ENCODE measurements at places on chromosomes 13 and 19.

- DNase-seq = no peak
Observed at GRCh38 chr19:3608750-3609322, 2.2 kb upstream of the TBXA2R start.

- DNase-seq = no peak
Observed at GRCh38 chr19:15263361-15263985, 31.2 kb upstream of the EPHX3 start.

GRCh38 chr19:18091217-18091608, 4.5 kb upstream of the IL12RB1 start:
- DNase-seq = no peak

- no peak for DNase-seq
Observed at GRCh38 chr19:15563325-15563794, 51.7 kb upstream of the CYP4F8 start.

DNA sequence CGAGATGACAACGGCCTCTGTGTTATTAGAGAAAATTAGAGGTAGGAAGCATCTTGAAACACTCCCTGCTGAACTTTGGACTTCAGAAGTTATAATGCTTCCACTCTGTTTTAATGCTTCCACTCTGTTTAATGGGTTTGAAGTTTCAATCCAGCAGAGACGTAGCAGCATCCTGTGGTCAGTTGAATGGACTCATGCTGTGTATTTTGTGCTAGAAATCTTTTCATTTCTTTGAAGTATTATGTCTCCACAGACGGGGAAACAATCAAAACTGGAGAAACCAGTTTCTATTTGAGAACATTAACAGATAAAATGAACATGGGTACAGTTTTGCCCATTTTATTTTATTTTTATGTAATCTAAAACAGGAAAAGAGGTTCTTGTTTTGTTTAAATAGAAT, 1736.2 kb downstream of the SLITRK5 start:
- DNase-seq = no peak

DNA sequence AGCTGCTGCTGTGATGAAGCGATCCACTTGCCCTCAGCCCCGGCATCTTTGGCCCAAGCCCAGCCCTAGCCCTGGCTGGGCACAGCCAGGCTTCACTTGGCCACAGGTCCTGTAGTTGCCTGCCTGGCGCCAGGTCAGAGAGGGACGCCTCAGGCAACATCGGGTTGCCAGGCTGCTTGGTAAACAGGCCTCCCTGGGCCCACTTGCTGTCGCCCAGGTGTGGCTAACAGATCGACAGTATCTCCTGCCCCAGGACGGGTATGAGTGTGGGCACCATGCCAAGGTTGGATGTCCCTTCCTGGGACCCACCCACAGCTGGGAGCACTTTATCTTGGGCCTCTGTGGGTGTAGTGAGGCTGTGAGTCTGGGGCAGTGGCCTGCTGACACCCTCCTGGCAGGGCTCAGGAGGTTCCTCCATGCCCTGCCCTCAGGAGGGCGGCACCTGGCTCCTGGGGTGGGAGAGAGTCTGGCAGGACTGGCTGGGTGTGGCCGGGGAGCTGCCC, 27.8 kb downstream of the CARM1 start:
- peak; percentile 42 for DNase-seq

- no peak for DNase-seq
Observed at GRCh38 chr19:12872941-12873890, 8.0 kb downstream of the DNASE2 start.

GRCh38 chr13:112837371-112838037, 131.5 kb upstream of the MCF2L start:
- DNase-seq = no peak

GRCh38 chr13:28819046-28819730, 951 bp upstream of the MTUS2 start:
- no peak for DNase-seq

DNA sequence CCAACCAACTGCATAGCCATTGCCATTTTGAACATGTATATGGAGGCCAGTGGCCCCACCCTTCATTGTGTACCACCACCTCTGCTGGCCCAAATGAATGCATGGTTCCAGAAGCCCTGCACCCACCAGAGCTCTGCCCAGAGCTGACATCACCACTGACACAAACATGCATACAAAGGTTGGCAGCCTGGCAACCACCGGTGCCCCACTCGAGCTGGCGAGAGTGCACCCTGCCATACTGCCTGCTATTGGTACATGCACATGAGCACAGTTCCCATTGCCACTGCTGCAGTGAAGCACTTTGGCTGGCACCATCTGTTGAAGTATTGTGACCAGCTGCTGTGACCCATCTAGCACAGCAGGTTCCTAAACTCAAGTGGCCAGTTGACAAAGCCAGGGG, 1564.9 kb downstream of the OLFM4 start:
- no peak for DNase-seq

DNA sequence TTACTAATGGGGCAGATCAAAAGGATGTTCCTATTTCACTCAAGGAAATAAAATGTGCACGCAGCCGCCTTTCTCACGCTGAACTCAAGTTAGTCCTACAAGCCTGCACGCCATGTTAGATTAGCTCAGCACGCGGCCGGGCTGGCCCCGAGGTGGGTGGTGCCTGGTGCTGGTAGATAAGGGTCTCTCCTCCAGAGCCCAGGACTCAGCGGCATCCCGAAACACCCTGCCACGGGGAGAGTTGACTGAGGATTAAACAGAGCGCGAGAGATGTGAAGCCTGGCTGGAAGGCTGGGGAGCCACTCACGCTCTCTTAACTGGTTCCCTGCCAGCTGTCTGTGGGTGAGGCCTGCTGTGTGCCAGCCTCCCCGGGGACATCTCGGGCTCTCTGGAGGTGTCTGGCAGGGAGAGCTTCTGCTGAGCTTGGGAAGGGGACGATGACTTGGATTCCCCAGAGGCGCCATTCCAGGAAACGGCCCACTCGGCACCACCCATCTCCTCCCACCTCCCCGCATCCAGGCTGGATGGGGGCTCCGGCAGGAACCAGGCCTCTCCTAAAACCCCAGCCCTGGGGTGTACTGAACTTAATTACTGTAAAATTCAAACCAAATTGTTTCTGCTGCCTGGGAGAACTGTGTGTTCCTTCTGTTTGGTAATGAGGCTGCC, 122.2 kb downstream of the KDM4B start:
- no peak for DNase-seq

GRCh38 chr19:41705393-41706174, 2.8 kb upstream of the CEACAM5 start:
- DNase-seq = peak; percentile 41

GRCh38 chr13:101453784-101454201, 1.3 kb downstream of the ITGBL1 start:
- DNase-seq = no peak

DNA sequence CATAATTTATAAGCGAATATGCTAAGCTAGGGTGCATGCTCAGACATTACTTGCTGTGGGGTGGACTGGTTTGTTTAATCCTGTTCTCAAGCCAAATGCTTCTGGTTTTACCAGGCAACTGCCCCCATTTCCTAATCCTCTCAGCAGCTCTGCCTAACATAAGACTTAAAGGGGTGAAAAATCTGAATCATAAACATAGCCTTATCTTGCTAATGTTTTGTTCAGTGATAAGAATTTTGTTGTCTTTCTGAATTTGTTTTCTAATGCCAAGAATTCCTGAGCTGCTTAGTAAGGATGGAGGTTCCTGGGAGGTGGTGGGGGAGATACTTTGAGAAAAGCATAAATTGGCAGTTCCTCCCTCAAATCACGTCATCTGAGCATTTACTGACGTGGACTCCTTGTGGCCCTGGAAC, 42.7 kb downstream of the ING1 start:
- DNase-seq = no peak

DNA sequence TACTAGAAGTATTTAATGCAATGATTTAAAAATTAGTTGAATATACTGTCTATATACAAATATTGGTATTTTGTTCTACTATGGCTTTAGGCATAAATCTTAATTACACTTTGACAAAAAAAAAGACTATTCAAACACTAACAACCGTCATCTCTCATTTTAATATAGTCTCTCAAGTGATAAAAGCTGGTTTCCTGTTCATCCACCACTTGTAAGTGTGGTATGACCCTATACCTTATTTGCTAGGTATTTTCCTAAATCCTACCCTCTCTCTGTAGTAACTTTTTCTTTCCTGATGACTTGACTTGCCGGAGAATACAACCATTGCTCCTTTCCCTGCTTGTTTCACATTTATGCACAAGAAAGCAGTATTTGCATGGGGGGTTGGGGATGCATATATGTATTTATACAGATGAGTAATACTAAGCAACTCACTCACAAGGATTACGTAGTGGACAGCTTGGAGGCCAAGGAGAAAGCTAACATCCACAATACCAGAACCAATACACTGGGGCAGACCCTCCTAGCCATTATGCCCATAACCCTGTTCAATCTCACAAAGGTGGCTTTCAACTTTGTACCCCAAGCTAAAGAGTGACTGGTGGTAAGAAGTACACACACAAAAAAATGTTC, 12.7 kb upstream of the EFNB2 start:
- DNase-seq = no peak

DNA sequence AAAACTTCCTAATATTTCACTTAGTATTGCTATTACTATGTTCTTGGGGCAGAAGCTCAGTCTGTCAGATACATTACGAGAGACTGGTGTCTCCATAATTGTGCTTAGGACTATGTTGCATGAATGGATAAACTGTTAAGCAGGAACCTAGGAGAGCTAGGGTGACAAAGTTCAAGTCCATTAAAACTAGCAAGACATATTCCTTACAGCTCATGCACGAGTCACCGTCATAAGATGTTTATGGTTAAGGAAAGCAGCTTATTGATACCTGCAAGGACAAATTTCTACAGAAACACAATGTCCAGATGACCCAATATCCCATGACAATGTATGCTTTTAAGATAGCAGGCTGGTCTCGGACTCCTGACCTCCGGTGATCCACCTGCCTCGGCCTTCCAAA, 5.7 kb upstream of the ZNF813 start:
- DNase-seq = no peak

- no peak for DNase-seq
Observed at GRCh38 chr13:59566561-59566960, 597.2 kb downstream of the DIAPH3 start.

DNA sequence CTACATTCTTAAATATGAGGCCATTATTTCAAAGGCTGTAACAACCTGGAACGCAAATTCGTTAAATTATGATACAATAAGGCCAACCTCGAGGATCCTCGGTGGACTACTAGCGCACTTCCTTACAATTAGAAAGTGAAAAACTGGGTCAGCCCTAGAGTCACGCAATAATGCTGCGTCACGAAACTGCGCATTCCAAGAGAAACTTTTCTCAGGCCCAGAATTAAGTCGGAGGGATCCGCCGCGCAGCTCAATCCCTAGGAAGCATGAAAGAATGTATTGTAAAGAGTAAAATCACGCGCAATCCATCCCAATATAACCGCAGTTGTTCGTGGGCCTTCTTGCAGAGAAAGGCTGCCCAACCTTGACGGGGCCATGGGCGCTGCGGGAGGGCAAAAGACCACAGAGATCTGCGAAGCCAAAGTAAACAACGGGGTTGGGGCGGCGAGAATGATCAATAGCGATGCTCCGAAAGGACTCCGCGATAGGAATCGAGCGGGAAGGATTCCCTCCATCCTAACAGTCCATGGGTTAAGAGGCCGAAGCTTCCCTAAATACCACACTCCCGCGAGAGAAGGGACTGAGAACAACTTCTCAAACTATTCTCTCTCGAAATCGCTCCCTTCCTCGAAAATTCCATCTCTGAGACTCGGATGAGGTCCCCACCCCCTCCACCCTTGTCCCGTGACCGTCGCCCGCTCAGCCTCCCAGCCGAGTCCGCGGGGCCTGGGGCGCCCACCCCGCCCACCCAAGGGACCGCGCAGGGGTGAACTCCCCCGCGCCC, 564 bp downstream of the SPART start:
- DNase-seq = no peak

DNA sequence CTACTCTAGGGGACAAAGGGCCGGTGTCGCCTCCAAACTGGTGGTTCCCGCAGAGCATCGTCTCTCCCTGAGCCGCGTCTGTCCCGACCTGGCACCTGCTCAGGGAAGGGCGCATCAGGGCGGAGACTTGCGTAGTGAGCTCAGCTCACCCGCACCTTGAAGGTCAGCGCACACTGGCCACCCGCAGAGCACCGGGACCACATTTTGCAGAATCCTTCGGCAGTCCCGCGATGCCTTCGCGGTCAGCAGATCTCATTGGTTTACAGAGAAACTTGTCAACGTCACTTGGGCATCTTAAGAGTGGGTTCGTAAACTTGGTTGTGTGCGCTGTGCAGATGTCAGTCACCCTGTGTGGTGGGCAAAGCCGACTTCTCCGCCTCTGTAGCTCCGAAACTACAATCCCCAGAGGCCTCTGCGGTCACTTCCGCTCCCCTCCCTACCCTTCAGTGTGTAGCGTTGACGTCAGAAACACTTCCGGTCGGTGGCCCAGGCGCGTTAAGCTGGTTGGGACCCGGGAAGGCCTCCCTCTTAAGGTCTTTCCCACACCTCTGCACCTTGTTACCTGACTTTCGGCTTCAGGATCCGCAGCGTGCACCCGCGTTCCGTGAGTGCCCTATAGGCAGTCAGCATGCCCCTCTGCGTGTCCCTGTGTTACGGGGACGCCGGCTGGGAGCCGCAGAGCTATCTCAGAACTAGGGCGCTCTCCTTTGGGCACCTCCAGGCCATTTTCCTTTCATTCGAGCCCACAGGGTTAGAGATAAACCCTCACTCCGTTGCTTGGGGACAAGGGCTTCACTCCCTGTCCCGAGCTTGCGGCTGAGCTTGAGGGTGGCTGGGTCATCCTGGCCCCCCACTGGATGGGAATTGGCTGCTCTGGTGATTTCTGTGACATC, 36.5 kb upstream of the ZNF527 start:
- no peak for DNase-seq

GRCh38 chr19:4582980-4583842, 23.7 kb upstream of the SEMA6B start:
- peak; percentile 49 for DNase-seq

GRCh38 chr13:73355134-73355533, 296.3 kb downstream of the KLF5 start:
- DNase-seq = no peak

GRCh38 chr19:9535934-9536333, 2.5 kb downstream of the ZNF426 start:
- DNase-seq = no peak

DNA sequence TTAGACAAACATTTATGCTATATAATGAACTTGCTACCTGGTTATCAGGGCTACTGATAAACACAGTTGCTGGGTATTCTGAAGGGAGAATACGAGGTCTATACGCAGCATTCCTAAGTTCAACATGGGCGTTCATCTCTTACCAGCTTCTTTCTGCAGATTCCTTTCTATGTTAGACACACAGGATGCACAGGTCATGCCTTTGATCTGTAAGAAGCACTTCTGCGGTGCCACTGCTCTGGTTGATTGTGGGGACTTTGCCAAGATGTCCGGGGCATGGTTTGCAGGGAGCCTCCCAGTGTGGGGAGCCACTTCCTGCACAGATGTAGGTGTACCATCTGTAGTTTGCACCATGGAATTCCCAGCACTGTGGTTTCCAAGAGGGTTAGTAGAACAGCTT, 40.9 kb downstream of the ATP7B start:
- DNase-seq = no peak

GRCh38 chr19:58009666-58010301, 7.2 kb upstream of the ZNF606 start:
- DNase-seq = no peak

- DNase-seq = no peak
Observed at GRCh38 chr13:31195616-31196015, 4.2 kb upstream of the B3GLCT start.

- DNase-seq = peak; percentile 54
Observed at GRCh38 chr19:39792999-39793546, 14.4 kb downstream of the LEUTX start.

- DNase-seq = no peak
Observed at GRCh38 chr19:262125-262524, 29.1 kb downstream of the PLPP2 start.
